ENCODE measurements at places on chromosomes 3 and 15.
A peak's percentile ranks its signal among the peaks of the same experiment; 100 is the strongest.

- DNase-seq: no peak
These were observed 36.9 kb upstream of the PIAS1 start for GRCh38 chr15:68017201-68017600.

- no peak for DNase-seq
These were observed 367.4 kb downstream of the GAP43 start for GRCh38 chr3:115990669-115991068.

DNA sequence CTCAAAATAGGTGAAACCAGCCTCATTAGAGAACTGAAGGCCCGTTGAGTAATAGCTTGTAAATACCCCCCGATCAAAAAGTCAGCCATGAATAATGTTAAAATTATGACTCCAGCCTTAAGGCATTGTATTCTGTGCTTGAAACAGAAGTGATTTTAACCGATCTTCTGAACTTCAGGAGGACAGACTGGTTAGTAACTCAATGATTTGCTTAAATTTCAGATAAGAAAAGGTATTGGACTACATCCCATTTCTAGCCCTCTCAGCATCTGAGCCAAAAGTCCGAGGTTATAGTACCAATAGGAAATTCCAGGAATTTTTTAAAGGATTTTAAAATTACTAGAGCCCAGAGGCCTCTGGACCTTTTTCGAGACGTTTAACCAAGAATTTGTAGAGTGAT, 67.7 kb upstream of the FGF12 start:
- DNase-seq: no peak

GRCh38 chr15:78306176-78306774, 6.9 kb upstream of the SKIC8 start:
- DNase-seq: no peak

GRCh38 chr15:73626072-73626471, 7.1 kb downstream of the NPTN start:
- DNase-seq: no peak

DNA sequence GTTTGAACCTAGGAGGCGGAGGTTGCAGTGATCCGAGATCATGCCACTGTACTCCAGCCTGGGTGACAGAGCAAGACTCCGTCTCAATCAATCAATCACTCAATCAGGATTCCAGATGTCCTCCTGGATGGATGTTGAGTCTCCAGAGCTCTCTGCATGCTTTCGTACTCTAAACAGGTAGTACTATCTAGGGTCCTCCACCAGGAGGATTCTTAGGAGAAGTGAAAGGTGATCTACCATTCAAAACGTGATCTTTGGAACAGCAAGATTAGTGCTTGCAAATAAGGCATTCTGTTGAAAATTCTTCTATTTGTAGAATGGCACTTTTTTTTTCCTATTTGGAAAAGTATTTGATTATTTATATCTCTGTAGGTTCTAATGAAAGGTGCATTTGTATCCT, 34.3 kb downstream of the CNOT10 start:
- DNase-seq: no peak

DNA sequence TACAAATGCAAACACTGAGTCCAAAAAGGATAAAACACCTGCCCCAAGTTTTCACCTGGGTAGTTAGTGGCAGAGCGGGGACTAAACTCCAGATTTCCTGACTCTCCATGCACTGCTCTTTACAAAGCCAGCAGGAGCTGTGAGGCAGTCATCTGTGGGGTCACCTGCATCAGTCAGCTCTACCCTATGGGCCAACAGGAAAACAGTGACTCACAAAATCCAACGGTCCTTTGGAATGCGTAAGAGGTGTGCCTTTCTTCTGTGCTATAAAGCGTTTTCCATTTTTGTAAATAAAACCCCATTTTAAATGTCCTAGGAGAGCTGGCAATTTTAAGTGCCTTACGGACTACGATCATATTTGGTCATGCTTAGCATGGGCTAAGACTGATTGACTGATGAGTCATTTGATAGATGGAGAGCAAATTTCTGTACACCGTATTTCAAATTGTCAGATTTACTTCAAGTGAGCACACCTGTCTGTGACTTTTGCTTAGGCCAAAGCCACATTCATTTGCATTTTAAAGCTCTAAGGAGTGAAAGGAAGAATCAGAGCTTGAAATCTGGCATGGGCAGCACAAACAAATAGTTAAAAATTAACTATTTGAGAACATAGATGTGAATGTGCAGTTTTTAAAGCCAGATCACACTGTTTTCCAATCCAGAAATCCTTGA, 4.4 kb upstream of the COL8A1 start:
- no peak for DNase-seq

GRCh38 chr3:88150806-88151205, 1.0 kb downstream of the C3orf38 start:
- no peak for DNase-seq

DNA sequence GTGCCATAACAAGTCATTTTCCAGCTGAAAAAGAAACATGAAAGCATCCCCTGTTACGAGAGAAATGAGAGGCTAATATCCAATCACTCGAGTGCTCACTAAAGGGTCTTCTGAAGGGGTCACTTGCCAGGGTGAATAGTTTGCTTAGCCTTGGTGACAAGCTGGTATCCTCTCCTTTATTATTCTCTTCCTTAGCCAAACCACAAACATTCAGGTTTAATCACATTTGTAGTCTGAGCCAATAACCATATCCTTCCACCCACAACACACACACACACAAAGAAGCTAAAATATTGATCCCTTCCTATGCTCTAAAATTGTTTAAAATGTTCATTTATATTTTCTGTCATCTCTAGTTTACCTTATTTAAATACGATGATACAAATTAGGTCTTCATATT, 240.5 kb upstream of the TMCO5A start:
- no peak for DNase-seq

DNA sequence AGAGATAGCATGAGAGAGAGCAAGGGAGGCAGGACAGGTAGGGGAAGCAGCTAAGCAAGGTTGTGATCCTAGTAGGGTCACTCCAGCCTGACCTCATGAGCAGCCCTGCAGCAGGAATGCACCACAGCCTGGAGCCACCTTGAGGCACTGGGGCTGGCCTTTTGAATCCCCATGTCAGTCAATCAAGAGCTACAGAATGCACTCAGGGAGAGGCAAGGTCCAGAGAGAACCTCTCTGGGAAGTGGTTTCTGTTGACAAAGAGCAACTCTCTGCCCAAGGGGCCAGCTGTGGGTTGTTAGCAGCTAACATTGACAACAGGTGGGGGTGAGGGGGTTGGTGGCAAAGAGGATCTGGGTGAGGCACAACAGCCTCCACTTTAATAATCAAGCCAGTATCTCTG, 54.6 kb downstream of the TRANK1 start:
- no peak for DNase-seq

- DNase-seq: no peak
These were observed 161.0 kb upstream of the SLC24A5 start for GRCh38 chr15:47959617-47960413.

- DNase-seq: no peak
These were observed 206.6 kb downstream of the TLE3 start for GRCh38 chr15:69891070-69891536.

DNA sequence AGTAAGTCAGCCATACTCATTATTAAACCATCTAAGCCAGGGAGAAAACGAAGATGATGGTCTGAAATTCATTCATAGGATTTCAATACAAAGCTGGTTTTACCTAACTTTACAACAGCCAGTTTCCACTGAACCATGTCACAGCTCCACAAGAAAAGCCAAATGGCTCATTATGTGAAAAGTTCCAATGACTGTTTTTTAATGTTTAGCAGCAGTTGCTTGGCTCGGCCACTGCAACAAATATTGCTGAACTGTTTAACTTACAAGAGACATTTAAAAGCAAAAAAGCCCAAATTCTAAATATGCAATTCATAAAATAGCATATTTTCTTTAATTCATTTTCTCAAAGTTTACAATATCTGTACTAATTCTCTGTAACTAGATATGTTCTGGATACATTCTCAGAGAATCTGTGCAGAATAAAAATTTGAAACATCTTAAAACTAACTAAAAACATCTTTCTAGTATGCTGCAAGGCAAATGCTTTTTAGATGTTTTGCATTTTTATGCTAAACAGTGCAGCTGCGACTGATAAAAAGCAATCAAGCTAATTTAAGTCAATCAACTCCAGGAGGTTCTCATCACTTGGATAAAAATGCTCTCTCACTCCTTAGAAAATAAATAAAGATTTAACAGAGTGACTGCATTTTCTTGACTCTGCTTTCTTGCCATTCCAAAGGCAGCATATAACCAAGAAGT, 356.5 kb downstream of the ERC2 start:
- no peak for DNase-seq

GRCh38 chr3:30081904-30082303, 524.5 kb upstream of the TGFBR2 start:
- DNase-seq: no peak

GRCh38 chr3:46692566-46692990, 901 bp downstream of the ALS2CL start:
- DNase-seq: peak; percentile 36

GRCh38 chr3:78990156-78990555, 777.6 kb downstream of the ROBO1 start:
- DNase-seq: no peak

DNA sequence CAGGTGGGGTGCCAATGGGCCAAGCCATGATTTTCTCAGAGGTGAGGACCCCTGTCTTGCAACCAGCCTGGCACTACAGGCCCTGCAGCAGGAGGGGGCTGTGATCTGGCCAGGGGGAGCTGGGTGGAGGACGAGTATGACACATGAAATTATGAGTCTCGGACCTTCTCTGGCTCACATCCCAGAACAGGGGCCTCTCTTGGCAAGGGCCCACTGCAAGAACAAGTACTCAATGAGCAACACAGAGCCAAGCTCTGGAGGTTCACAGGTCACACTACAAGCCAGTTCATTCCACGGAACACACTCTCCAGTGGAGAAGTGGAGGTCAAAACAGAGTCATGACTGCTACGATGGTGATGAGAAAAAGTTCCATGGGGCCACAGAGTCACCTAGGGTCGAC, 28.3 kb downstream of the CCDC32 start:
- DNase-seq: no peak

DNA sequence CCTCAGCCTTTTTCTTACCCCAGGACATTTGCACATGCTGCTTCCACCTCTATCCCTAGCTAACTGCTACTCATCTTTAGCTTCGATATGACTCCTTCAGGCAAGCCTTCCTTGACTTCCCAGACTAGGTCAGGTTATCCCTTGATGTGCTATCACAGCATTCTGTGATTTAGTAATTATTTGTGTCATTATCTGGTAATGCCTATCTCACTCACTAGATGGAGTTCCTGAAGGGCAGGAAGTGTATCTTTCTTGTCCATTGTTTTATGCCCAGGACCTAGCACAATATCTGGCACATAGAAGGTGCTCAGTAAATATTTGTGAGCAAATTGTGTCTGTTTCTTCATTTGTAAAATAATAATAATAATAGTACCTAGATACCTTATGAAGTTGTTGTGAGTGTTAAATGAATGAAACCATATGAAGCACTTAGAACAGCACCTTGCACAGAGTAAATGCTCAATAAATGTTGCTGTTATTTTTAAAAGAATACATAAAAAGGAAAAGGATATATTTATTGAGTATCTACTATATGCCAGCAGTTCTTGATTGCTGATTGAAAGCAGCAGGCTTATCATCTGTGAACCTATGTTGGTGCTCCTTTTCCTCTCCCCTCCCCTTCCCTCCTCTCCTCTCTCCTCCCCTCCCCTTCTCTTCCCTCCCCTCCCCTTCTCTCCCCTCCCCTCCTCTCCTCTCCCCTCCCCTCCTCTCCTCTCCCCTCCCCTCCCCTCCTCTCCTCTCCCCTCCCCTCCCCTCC, 31.5 kb downstream of the SQOR start:
- no peak for DNase-seq

DNA sequence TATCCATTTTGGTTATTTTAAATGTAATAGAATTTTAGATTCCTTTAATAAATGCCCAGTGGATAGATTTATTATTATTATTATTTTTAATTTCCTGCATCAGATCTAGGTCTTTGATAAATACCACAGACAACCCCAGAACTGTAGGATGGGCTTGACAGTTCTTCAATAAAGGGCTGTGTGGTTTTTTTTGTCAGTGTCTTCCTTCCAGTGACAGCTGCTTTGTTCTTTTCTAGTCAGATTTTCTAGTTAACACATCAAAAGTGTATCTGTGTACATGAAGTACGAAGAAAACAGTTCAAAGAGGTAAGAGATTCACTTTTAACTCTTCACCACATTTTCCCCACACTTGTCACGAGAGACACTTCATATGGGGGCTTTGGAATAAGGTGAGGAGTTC, 120.3 kb downstream of the SAMMSON start:
- no peak for DNase-seq

GRCh38 chr3:53775018-53775417, 71.2 kb downstream of the CHDH start:
- no peak for DNase-seq

DNA sequence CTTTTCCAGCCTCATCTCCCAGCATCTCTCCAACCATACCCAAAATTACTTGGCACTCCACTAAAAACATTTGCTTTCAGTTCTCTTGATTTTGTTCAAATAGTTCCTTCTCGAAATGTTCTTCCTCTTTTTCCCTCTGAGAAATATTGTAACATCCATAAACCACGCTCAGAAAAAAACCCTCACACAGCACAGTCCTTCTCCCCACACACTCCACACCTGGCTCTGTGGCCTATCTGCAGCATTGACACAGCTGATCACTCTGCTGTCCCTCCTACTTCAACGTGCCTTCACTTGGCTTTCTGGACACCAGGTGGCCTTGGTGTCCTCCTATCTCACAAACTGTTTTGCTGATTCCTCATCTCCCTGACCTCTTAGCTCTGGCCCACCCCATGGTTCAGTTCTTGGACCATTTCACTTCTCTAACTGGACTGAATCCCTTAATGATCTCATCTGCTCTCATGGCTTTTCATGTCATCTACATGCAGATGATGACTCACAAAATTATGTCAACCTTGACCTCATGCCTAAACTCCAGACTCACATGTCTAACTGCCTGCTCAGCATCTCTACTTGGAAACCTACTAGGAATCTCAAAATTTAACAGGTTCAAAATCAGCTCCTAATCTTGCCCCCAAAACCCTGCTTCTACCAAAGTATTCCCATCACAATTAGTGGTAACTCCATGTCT, 93.3 kb downstream of the TRIM42 start:
- no peak for DNase-seq

DNA sequence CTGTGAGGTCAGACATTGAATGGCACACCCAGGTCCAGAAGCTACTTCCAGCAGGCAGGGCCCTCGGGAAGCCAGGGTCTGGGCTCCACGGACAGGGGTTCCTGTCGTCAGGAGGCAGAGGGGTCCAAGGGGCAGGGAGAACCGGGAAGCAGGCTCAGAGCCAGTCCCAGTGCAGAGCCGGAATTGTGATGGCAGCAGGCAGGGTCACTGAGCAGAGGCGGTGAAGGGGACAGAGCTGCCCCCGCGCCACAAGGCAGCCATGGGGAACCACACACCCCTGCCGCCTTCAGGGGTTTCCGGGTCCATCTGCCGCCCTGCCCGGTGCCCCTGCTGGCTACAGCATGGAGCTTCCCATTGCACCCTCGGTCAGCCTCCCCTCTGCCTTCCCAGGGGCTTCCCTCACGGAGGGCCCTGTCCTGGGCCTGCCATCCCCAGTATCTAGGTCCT, 136.9 kb downstream of the NSMCE3 start:
- no peak for DNase-seq

DNA sequence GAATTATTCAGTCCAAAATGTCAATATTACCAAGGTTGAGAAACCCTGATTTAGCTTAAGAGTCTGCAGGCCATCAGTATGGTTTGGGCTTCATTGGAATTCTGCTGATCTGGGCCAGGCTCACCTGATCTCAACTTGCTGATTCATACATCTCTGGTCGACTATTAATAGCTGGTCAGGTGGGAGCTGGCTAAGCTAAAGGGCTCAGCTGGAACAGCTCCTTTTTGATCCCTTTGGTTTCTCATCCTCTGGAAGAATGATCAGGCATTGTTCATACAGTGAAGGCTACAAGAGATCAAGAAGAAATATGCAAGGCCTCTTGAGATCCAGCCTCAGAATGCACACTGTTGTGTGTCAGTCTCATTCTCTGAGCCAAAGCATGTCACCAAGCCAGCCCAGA, 123.3 kb upstream of the MME start:
- no peak for DNase-seq

Data from progenitor cell of endocrine pancreas (in vitro differentiated cells).